ENCODE measurements at places on chromosomes 5 and 9. TPM values are rescaled to one million over a fixed set of nuclear protein-coding genes. Genes with fewer than 3 reads are reported as not detected.

ANGPTL2 gene
- total RNA-seq = not detected

AIF1L gene
- 0.34 TPM for total RNA-seq

KCNMB1 gene
- not detected for total RNA-seq

ARL10 gene
- 22.3 TPM for total RNA-seq

IFNB1 gene
- 0.23 TPM for total RNA-seq

SCGB3A2 gene
- total RNA-seq = not detected

DNA sequence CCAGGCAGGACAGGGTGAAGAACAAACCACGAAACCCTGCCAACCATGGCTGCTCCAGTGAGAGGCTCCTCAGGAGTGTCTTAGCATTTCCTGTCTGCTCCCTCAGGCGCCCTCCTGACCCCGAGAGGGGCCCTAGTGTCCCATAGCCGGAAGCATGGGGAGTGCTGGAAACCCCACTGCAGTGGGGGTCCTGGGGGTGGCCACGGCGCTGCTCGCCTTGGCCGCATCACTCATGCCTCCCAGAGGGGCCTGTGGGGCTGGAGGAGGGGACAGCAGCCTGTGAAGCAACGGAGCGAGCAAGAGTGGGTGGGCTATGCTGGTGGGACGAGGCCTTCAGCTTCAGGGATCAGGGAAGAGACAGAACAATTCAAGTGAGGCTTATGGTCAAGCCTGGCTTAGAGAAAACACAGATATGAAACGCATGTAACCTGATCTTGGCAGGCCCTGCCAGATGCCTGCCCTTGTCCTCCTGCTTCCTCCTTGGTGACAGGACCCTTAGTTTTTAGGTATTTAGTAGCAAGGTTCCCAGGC is 219.1 kb downstream of the FANCC start:
- no peaks in the 10 kb centered on the region for H3K27me3 ChIP-seq
- H3K4me1 ChIP-seq = peaks cover 7% of the 10 kb centered on the region
- no peak for DNase-seq
- H3K4me3 ChIP-seq = no peak overlapping the region
- no peaks in the 10 kb centered on the region for H3K36me3 ChIP-seq

GRCh38 chr9:122346478-122347347 is 24.1 kb upstream of the PTGS1 start:
- H3K4me1 ChIP-seq = peaks cover 15% of the 10 kb centered on the region
- H3K27me3 ChIP-seq = peaks cover 37% of the 10 kb centered on the region
- no peak for DNase-seq
- H3K4me3 ChIP-seq = peak overlapping the region; percentile 77

- H3K27me3 ChIP-seq = peaks cover 15% of the 10 kb centered on the region
- no peaks in the 10 kb centered on the region for H3K36me3 ChIP-seq
- no peak overlapping the region for H3K4me3 ChIP-seq
- no peak overlapping the region for H3K27ac ChIP-seq
- DNase-seq = no peak
Measured at GRCh38 chr9:2872250-2872930, 28.5 kb upstream of the PUM3 start.

DNA sequence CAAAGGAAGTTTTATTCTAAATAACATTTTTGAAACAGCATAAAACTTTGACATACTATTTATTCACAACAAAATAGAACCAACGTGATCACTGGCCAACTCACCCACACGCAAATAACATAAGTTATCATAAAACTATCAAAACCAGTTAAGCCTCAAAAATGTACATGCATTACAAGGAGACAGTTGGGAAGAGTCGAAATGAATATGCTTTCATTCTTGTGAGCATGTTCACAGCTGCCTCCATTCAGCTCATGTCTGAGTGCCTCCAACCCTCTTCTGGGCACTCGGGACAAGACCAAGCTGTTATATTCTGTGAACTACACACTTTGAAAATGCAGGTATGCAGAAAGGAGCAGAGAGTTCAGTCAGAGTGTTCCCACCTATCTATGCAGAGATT is 284.9 kb downstream of the BNC2 start:
- no peak overlapping the region for H3K4me3 ChIP-seq
- H3K4me1 ChIP-seq = no peaks in the 10 kb centered on the region
- DNase-seq = no peak
- no peaks in the 10 kb centered on the region for H3K36me3 ChIP-seq
- no peak overlapping the region for H3K27ac ChIP-seq

DNA sequence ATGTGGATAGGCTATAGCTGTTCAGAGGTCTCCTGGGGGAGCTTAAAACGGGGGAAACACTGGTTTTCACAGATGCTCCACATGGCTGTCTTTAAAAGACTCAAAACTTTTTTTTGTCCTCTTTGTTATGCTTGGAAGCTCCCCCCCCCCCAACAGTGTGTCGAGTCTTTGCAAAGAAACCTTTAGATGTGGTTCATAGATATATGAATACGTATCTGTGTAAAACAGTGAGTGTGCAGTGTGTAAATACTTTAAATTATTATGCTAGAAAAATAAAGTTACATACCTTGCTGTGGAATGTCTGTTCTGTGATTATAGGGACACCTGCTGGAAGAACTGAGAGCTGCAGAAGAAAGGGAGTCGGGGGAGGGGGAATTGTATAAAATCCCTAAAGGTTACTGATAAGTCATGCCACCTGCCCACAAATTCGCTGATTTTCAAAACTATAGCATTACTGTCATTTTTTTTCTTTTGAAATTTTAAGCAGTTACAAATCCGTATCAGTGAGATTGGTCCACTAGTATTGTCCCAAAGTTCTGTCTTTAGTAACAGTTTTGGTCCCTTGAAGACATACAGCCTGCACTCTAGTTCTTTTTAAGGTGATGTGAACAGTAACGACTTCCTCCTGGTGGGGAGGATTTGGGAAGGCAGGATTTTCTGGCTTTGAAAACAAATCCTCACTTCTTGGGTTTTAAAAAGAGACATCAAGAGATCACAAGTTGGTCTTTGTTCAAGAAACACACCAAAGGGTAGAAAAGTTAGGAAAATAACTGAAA is 22.9 kb downstream of the RGMB start:
- H3K27ac ChIP-seq = no peak overlapping the region
- H3K4me3 ChIP-seq = no peak overlapping the region
- H3K4me1 ChIP-seq = no peaks in the 10 kb centered on the region

GRCh38 chr5:113099822-113100221 is 123.2 kb downstream of the DCP2 start:
- no peak overlapping the region for H3K4me3 ChIP-seq
- no peak overlapping the region for H3K27ac ChIP-seq
- no peaks in the 10 kb centered on the region for H3K36me3 ChIP-seq
- peaks cover 4% of the 10 kb centered on the region for H3K27me3 ChIP-seq

DNA sequence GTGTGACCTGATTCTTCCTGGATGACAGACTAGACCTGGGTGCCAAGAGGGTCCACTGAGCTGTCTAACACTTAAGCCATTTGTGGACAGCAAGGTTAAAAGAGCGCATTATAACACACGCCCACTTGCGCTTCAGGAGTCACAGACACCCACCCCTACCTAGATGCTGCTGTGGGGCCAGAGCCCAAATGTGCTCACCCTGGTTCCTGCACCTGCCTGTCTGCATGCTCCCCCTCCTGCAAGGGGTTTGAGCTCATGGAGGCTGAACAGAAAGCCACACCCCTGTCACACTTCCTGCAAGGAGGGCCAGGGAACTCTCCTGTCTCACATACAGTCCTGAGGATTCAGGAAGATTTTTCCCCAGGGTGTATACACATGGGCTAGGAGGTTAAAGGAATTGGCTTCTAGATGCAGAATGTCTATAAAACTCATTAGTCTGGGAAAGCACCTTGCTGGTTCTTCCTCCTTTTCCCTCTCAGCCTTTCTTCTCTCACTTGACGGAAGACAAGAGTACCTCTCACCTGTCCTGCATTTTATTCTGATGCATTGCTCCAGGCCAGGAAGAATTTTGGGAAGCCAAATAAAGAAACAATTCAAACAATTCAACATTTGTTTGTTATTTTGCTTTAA is 87.4 kb upstream of the LHFPL2 start:
- no peak for DNase-seq
- H3K27ac ChIP-seq = no peak overlapping the region
- H3K36me3 ChIP-seq = no peaks in the 10 kb centered on the region
- H3K4me3 ChIP-seq = no peak overlapping the region
- H3K4me1 ChIP-seq = no peaks in the 10 kb centered on the region
- H3K27me3 ChIP-seq = peaks cover 11% of the 10 kb centered on the region

All from activated T-helper 1 cell treated with anti-CD3 and anti-CD28 coated beads, Interleukin-12 subunit alpha, Interleukin-12 subunit beta, Interleukin-2, Interleukin-4 antibody, amounts not matched to agents 30 ng/mL and 10 ng/mL and 1 ng/mL, durations not matched to agents 14 hours and 24 hours and 36 hours (primary cell).